Fibroblast of skin of right biceps (primary cell): ENCODE measurements at places on chromosomes 12 and 14.
A peak's percentile ranks its signal among the peaks of the same experiment; 100 is the strongest.

GRCh38 chr14:81132468-81132867 is 88.3 kb downstream of the GTF2A1 start:
- no peak for DNase-seq

GRCh38 chr12:121748571-121749265 is 36.2 kb downstream of the TMEM120B start:
- DNase-seq = peak; percentile 91

GRCh38 chr12:106980944-106981343 is 6.0 kb downstream of the MTERF2 start:
- DNase-seq = no peak

GRCh38 chr12:106080791-106081170 is 58.0 kb downstream of the NUAK1 start:
- peak; percentile 77 for DNase-seq

DNA sequence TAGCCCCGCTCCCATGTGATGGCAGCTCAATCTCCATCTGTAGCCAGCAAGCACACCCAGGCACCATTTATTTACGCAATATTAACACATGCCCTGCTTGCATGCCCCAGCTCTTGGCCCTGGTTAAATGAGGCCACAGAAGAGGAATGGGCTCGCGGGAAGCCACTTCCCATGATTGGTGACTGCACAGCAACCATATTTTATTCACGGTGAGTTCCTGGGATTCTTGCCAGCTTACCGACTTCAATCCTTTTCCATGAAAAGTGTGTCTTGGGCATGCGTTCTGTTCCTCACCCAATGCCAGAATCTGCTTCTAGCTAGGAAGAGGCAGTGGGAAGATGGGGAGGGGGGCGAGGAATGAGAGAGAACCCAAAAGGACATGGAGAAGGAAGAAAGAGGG is 54.7 kb downstream of the PITPNM2 start:
- DNase-seq = peak; percentile 39

GRCh38 chr12:15584366-15585041 is 204.7 kb downstream of the EPS8 start:
- DNase-seq = peak; percentile 60

DNA sequence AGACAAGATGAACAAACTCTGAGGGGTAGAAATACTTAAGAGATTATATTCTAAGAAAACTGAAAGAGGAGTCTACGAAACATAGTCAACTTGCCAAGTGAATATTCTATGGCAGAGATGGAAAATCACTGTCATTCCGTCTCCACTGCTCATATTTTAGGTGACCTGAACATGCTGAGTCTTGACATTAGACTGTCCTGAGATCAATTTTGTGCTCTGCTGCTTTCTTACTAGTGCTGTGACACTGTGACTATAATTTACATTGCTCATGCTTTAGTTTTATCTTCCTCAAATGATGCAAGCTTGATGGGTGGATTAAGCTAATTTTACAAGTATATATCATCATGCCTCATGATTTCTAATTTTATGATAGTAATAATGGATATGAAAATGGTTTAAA is 228.2 kb upstream of the LRFN5 start:
- no peak for DNase-seq

DNA sequence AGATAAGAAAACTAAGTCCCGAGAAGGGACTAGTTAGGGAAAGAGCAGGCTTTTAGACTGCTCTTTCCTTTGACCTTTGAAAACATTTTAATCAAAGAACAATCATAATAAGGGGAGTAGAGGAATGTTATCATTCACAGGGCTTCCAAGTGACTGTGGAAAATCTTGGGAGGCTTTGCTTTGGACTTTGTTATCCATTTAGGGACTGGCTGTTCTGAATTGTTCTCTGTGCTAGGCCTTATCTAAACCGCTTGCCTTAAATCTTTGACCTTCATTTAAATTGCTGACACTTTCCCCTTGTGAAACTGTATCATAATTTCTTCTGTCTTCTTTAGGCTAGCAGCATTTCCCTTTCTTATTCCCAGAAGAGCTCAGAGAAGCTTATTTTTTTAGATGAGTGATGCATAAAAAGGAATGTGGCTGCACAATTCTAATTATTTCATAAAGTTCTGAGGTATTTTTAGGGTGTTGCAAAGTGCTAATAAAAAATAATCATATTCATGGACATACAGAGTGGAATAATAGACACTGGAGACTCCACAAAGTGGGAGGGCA is 9.5 kb upstream of the CALM1 start:
- DNase-seq = no peak

DNA sequence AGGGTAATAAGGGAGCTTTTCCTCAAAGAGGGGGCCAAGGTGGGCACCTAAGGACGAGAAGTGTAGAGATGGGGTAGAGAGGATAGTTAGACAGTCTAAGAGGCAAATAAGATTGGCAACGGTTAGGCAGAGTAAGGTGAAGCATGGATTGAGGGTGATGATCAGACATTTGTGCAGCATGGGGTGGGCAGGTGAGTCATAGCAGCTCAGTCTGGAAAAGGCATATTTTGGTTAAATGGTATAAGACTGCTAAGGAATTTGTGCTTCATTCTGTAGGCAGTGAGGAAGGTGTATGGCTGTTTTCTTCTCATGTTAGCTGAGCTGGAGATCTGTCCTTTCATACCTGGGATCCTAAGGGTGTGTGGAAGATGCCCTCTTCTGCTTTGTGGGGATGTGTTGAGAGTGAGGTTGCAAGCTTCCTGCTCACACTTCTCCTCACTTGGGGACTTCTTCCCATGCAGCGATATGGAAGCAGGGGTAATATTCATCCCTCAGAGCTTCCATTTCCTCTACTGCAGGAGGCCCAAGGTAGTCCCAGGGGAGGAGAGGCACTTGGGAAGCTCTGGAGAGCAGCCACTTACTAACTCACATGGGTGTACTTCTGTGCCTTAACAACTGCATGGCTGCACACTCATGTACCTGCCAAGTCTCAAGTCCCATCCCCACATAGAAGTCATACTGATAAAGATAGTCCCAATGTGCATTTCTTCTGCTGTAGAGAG is 28.9 kb downstream of the GSG1 start:
- DNase-seq = peak; percentile 46
